ENCODE measurements at places on chromosomes 12 and 14.

- no peak for DNase-seq
Observed at GRCh38 chr12:126038434-126038833, 973.2 kb downstream of the AACS start.

DNA sequence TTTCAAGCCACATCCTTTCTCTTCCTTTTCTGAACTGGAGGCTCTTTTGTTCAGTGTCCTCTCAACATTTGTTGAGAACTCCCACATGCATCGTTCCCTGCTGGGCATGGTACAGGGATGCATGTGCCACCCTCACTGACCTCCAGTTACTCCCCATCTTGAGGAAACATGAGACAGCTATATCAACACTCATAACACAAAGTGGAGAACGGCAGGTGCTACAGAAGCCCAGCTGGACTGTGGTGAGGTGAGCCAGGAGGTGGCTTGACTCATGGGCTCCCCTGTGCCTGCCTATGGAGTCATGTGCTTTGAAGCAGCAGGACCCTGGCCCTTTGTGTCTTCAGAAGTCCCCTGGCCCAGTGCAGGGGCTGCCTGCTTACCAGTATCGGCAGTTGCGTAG is 9.7 kb downstream of the MYH6 start:
- no peak for DNase-seq

DNA sequence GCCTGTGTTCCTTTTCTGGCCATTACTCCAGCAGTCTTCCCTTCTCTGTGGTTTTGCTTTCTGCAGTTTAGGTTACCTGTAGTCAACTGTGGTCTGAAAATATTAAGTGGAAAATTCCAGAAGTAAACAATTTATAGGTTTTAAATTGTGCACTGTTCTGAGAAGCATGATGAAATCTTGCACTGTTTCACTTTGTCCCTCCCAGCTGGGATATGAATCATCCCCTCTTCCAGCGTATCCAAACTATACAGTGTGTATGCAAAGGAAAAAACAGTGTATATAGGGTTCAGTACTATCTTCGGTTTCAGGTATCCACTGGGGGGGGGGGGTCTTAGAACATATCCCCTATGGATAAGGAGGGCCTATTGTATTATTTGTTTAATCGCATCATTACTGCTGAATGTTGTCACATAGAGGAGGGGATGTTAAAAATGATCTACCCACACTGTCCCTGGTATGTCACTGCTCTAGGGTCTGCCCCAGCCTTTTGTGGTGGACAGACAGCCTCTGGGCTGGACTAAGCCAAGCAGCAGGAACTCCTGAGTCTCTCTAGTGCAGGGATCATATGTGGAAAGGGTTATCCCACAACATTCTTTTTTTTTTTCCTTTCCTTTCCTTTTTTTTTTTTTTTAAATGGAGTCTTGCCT is 109.1 kb upstream of the MAX start:
- DNase-seq = no peak

GRCh38 chr14:103277931-103278330 is 56.1 kb upstream of the EIF5 start:
- no peak for DNase-seq

DNA sequence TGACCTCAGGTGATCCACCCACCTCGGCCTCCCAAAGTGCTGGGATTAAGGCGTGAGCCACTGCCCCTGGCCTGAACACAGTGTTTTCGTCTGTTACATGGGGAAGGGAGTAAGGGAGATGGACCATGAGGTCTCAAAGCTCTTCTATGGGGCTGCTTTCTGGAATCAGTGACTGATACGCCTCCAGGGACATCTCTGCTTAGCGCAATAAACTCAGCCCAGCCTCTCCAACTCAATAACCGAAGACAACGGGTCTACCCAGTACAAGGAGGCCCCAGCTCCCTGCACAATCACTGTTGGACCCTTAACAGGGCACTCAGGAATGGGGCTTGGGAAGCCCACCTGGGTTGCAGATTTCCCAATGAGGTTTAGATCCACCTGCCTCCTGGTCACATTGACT is 42.6 kb upstream of the CHGA start:
- DNase-seq = no peak

DNA sequence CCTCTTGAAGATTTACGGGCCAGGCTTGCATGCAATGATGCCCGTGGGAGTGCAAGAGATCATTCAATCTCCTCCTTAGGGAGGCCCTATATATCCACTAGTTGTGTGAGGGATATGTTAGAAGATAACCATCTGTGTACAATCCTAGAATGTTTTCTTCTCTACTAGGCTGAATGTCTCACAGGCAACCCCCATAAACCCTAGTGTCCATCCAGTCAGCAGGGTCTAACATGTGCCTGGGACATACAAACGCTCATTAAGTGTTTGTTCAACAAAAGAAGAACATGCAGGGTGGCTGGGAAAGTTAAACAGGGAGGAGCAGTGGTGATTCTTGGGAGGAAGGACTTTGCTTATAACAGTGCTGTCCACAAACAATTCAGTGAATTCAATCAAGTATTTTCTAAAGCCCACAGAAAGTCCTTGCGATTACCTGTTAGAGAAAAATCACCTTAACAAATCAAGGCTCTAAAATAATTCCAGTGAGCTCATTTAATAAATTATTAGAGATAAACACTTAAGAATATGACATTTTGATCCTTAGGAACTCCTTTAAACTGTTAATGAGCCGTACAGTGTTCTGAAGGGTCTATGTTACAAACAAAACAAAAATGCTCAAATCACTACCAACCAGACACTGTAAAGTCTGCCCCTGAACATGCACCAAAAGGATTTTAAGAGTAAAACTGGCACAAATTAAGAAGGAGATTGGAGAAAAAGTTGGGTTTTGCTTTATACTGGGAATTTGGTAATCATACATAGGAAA is 96.6 kb upstream of the FERMT2 start:
- no peak for DNase-seq

GRCh38 chr12:57069523-57069922 is 9.1 kb downstream of the NEMP1 start:
- DNase-seq = no peak

DNA sequence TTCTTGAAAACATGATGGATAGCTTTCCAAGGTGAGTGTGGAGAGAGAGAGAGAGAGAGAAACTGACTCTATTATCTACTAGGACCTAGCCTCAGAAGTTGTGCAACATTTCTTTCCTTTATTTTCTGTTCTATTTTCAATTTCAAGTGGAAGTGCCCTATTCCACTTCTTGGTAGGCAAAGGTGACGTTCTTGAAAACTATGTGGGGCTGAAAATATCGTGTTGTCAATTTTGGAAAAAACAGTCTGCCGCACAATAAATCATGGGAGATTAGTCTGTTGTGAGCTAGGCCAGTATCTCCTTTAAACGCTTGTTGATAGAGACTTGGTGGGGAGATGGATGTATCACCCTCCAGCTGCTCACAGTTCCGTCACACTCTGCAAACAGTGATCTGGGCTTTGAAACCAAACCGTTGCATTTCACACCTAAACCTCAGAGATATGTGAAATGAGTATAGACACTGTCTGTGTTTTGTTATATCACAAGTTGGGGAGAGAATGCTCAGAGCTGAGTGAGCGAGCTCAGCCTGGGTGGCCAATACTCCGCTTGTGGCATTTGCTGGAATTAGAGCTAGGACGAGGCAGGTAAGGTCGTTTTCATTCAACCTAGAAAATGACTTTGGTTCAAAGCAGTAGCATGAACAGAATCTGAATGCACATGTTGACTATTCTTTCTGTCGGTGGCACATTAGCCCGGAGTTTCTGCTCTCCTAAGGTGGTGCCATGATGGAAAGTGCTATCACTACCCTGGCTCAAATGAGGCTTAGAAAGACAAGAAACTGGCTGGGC is 75.1 kb upstream of the ST8SIA1 start:
- DNase-seq = no peak

- no peak for DNase-seq
Observed at GRCh38 chr14:46058964-46059563, 592.5 kb downstream of the RPL10L start.

DNA sequence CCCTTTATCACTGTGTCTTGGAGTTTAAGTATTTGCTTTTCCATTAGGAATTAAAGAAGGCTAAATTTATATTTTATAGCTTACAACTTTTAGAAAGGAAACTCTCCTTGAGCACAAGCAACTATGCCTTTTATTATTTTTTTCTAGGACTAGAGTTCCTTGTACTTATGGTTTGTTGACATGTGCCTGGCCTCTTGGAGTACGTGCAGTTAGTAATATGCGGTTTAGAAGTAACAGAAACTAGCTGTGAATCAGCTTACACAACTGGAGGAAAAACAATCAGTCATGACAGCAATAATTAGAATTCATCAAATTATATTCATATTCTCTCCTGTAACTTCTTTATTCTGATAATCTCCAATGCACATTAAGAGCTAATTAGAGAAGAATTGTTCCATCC is 428.7 kb downstream of the AEBP2 start:
- no peak for DNase-seq

- DNase-seq = no peak
Observed at GRCh38 chr14:101082036-101082435, 178.5 kb upstream of the RTL1 start.

DNA sequence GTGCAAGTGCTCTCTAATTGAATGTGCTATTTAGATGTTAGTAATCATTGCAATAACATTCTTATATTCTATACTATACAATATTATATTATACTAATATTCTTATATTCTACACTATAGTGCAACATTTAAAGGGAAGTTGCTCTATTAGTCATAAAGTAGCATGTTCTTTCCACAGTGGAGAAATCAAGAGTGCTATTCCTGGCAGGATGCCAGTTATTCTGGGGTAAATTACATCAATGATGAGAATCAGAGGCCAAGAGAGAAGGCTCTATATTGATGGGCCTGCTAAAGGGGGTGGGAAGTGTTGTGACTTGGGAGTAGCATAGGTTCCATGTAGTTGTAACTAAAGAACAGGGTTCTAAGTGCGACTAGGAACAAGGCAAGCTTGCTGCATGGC is 121.5 kb downstream of the SLC15A5 start:
- DNase-seq = no peak

DNA sequence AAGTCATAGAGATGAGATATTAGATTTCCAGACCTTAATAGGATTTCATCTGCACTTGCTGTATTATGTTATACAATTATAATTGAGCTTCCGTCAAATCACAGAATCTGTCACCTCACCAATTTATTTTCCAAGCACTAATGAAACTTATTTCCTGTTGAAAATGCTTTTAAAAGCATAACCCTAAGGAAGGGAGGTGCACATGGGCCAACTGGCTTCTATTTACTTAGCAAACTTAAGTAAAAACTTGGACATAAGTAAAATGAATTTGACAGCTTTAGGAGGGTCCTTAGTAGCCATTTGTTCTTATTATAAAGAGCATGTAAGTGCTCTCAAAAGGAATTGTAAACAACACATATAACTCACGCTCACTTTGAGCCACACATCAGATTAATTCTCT is 462.2 kb upstream of the TMPO start:
- no peak for DNase-seq

DNA sequence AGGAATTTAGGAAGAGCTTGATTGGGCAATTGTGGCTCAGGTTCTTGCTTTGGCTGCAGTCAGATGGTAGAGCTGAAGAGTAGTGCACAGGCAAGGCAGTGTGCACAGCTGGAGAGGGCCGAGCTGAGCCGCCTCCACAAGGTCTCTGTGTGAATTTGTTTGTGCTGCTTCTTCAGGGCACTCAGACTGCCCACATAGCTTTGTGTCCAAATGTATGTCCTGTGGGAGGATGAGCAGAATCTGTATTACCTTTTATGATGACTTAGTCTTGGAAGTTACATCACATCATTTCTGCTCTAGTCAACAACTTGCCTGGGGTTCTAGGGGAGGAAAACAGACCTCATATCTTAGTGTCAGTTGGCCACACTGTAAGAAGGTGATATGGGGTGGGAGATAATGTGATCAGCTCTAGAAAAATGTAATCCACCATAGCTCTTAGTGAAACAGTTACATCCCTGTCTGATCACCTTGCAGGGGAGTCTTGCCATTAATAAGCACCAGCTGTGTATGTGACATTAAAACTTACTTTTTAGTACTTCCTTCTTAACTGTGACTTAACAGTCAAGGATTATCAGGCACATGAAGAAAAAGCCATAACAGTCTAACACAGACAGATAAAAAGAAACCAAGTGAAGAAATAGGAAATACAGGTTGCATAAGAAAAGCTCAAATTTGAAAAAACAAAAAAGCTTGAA is 53.4 kb downstream of the RCOR1 start:
- no peak for DNase-seq

DNA sequence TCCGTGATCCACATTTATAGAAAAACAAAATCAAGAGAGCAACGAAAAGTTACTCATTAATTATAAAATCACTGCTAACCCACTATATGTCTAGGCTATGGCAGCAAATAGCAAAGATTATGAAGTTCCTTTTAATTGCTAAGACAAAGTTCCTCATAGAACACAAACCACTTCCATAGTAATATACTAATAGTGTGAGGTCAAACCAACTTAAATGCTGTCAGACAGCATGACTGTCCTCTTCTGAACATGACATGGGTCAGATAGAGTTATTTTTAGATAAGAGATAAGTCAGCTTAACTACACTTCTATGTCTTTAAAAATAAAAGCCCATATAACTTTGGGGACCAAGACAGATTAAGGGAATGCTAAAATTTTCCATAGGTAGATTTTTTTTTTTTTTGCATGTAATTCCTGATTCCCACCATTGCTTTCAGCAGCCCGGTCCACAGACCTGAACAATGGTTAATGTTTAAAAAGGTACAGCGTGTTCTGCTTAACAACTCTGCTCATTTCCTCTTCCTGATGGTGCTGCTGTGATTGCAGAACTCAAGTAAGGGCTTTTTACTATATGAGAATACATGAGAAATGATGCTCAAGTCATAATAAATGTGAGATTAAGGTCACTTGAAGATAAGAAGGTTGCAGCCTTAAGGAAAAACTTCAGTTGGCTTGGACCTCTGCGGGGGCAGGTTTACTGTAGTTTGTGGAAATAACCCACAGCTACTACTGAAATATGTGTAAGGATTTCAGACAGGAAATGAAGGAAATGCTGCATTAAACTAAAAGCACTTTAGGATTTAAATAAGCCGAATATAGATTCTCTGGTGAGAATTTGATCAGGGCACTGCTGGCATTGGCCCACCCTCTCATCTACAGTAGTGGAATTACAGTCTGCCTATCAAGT is 37.7 kb upstream of the DUSP6 start:
- DNase-seq = no peak

- DNase-seq = no peak
Observed at GRCh38 chr12:111792155-111792855, 25.6 kb downstream of the ALDH2 start.

GRCh38 chr12:480831-481816 is 21.4 kb downstream of the B4GALNT3 start:
- no peak for DNase-seq

- DNase-seq = no peak
Observed at GRCh38 chr12:75270157-75270556, 60.0 kb downstream of the CAPS2 start.

- DNase-seq = no peak
Observed at GRCh38 chr14:63713764-63714163, 14.1 kb downstream of the SGPP1 start.
